ENCODE measurements at places on chromosomes 12 and 14. TPM values are rescaled to one million over a fixed set of nuclear protein-coding genes. Genes with fewer than 3 reads are reported as not detected.

DNAI7 gene
- total RNA-seq, result not detected

- no peak for DNase-seq
Measured at GRCh38 chr14:85564841-85565527, 35.0 kb downstream of the FLRT2 start.

GRCh38 chr14:20417250-20418186 is 4.2 kb upstream of the TEP1 start:
- DNase-seq, result no peak

GRCh38 chr14:93045211-93045674 is 70.5 kb downstream of the ITPK1 start:
- no peak for DNase-seq
